ENCODE measurements at places on chromosomes 2 and 18. TPM values are rescaled to one million over a fixed set of nuclear protein-coding genes. Genes with fewer than 3 reads are reported as not detected.

The TUBA4B gene
- not detected for total RNA-seq

The POTEE gene
- 0.76 TPM for total RNA-seq

The AQP4 gene
- total RNA-seq, result not detected

The CYP27C1 gene
- total RNA-seq, result not detected

The C2orf74 gene
- 10.0 TPM for total RNA-seq

The EPAS1 gene
- 16.0 TPM for total RNA-seq

The TMEM247 gene
- not detected for total RNA-seq

The CERS6 gene
- 12.9 TPM for total RNA-seq

The CARF gene
- 6.2 TPM for total RNA-seq

DNA sequence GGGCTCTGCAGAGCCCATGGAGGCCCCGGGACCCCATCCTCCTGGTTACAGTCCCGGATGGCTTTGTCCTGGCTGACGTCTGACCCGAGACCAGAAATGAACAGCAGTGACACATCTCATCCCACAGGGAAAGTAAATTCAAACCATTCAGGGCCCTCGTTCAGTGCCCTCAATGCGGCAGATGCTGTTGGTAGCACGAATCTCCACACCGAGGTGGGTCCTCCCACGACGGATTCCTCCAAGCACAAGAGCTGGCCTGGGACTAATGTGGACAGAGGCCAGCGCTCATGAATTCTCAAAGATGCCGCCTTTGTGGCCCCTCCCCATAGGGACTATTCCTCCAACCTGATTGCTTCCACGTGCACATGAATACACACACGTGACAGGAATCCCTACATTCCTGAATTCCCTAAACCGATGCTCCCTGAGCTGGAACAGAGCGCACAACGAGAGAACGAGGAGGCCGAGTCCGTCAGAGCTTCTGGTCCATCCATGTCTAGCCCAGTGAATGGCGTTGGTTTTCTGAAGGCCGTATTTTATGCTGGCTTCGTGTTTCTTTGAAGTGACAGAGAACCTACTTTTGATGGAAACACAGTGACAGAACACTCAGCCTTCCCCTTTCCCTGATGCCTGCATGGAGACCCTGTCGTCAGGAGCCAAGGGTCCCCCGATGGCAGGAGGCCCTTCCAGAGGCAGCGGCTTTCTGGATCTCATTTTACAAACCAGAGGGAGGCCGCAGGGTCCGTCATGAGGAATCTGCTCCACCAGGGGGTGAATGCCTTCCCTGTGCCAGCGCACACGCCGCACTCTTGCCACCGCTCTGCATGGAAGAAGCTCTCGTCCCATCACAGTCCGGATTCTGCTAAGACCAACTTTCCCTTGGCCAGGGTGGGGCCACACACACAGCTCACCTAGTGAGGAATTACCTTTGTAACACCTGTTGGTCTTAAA is 64.3 kb upstream of the SNTG2 start:
- no peak for DNase-seq

- DNase-seq, result peak; percentile 74
These were observed 49.9 kb downstream of the LPIN2 start for GRCh38 chr18:2963048-2963447.

DNA sequence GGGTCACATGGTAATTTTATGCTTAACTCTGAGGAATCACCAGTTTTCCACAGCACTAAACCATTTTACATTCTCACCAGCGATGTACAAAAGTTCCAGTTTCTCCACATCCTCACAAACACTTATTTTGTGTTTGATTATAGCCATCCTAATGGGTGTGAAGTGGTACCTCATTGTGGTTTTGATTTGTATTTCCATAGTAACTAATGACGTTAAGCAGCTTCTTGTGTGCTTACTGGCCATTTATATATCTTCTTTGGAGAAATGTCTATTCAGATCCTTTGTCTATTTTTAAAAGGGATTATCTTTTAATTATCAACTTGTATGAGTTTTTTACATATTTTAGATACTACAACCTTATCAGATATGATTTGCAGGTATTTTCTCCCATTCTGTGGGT is 42.0 kb downstream of the CCDC150 start:
- no peak for DNase-seq

GRCh38 chr2:68925295-68925896 is 27.3 kb downstream of the GKN2 start:
- peak; percentile 63 for DNase-seq

DNA sequence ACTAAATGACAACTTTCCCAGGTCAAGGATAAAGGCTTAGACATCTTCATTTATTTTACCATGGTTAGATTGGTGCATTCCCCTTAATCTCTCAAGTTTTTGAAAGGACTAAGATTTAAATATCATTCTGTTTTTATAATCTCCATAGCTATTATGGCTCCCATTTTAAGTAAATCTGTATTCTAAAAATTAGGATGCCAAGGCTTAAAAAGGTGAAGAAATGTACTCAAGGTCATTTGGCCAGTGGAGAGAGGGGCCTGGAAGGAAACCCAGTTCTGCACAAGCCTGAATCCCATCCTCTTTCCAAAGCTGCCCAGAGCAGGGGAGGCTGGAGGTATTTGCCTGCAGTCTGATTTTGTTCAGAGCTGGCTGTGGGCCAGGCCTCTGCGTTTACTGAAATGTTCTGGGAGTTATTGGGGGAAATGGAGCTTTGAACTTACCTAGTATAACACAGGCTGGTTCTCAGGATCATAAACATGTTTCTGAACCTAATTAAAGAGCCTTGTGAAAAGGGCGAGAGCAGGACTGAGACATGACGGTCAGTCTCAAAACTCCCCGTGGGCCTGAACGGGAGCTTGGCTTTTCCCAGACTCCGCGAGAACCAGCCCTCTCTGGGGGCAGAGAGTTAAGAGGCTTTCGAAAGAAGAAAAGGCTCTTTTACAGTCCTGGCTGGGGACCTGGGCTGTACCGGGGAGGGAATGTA is 85.6 kb downstream of the DDX1 start:
- no peak for DNase-seq

GRCh38 chr2:67255933-67256615 is 141.1 kb upstream of the ETAA1 start:
- DNase-seq, result no peak

- DNase-seq, result no peak
These were observed 102.7 kb upstream of the SMAD2 start for GRCh38 chr18:48032876-48033789.

GRCh38 chr18:48866856-48867255 is 83.9 kb downstream of the SMAD7 start:
- DNase-seq, result no peak

GRCh38 chr2:173523497-173523896 is 168.8 kb downstream of the CDCA7 start:
- no peak for DNase-seq

DNA sequence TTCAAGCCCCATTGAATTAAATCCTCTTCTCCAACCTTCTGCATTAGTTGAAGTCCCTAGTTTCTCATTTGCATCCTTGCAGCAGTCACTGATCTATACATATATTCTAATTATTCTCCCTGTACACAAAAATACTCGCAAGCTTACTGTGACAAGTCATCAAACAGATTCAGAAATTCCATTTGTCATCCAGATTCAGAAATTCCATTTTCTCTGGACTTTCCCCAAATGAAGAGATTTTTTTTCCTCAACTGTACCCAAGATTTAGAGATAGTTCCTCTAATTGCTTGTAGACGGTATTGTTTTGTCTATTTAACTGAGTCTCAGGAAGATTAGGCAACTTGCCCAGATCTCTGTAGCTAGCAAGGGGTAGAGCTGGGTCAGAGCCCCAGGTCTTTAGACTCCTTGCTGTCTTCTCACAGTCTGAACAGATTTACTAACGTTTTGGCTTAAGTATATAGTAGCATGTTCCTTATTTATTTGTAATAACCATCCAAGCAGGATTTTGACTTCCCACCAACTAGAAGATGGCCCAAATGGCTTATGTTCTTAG is 34.2 kb downstream of the RAB12 start:
- DNase-seq, result no peak

- peak; percentile 85 for DNase-seq
These were observed 51.4 kb upstream of the MRPL33 start for GRCh38 chr2:27720004-27720551.

DNA sequence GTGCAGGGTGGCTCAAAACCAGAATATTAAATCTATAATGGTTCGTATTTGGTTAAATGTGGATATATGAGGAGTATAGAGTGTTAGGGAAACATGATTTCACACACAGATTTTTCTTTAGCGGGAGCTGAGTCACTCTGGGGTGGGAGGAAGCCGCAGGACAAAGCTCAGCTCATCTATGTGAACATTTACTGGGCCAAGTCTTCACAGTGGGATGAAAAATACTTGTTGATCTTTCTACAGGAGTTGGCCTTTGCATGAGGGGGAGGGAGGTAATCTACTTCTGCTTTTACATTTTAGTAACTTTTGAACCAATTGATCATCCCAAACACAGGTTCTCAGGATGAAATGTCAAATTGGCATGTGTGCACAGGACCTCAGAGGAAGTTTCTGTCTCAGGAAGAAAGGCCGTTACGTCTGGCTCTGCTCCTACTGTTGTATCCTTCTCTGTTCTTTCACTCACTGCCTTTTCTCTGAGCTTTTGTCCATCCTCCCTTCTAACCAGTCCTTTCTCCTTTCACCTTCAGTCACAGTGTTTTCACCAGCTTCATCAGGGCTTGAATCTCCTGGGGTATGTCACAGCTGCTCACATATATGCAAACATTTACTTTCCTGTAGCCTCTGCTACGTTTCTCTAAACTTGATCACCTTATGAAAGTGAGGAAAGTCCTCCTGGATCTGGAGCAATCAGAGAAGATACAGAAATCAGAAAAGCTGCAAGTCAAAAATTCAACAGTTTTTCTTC is 943.3 kb upstream of the FANCL start:
- no peak for DNase-seq

- no peak for DNase-seq
These were observed 15.0 kb upstream of the TTR start for GRCh38 chr18:31576670-31577069.

DNA sequence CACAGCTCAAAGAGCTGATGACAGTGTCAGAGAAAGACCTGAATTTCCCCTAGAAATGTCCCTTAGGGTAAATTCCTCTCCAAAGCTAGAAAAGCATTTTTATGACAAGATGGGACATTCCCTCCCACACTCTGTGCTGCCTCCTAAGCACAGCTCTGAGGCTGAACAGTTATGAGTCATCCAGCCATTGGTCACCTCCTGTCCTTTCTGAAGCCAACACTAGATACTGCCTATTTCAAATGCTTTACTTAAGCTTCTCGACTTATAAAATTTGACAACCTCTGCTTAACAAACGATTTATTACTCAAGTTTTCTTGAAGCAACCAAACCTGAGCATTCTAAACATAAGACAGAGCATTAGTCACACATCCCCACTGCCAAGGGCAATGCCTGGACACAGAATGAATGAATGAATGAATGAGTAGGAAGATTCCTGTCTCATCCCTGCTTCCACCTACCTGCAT is 35.4 kb downstream of the B4GALT6 start:
- DNase-seq, result no peak

Data from activated CD4-positive, alpha-beta T cell treated with anti-CD3 and anti-CD28 coated beads for 36 hours (primary cell).